ENCODE measurements at places on chromosomes 12 and 14.

DNA sequence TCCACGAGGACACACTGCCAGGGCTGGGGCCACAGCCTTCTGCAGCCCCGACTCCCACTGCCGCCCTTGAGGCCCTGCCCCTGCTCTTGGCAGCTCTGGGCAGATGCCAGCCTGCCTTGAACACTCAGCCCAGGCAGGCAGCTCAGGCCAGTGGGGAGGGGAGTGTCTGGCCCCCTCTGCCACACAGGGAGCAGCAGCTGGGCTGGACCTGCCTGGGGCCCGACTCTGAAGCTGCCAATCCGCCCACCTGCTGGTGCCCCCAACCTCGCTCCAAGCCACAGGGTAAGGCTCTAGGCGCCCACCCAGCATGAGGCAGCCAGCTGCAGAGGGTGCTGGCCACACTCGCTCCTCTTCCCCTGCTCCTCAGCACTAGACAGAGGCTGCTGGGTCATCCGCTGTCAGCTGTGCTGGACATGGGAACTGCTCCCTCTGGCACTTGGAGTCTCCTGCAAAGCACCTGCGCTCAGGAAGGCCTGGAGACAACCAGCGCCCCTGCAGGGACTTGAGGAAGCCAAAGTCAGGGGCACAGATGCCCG, 24.6 kb upstream of the NUDT14 start:
- DNase-seq = no peak

- no peak for DNase-seq
Observed at GRCh38 chr12:30110958-30111586, 327.3 kb upstream of the TMTC1 start.

- no peak for DNase-seq
Observed at GRCh38 chr14:100388103-100389054, 65.2 kb downstream of the SLC25A47 start.

DNA sequence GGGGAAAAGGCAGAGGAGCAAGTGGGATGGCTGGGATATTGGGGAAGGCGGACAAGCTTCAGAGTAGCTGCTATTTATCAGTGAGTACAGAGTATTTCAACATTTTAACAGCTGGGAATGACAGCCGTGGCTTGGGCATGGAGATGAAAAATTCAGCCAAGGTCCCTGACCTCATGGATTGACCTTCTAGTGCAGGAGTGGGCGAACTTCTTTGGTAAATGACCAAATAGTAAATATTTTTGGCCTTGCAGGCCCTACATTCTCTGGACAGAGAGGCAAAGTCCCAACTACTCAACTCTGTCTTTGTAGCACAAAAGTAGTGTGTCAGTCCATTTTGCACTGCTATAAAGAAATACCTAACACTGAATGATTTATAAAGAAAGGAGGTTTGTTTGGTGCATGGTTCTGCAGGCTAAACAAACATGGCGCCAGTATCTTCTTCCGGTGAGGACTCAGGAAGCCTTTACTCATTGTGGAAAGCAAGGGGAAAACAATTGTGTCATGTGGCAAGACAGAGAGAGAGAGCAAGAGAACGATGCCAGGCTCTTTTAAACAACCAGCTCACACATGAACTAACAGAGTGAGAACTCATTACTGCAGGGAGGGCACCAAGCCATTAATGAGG, 33.6 kb downstream of the TMEM233 start:
- DNase-seq = no peak

GRCh38 chr14:69333791-69334337, 64.2 kb downstream of the ERH start:
- no peak for DNase-seq

GRCh38 chr12:92640691-92641090, 62.1 kb upstream of the PLEKHG7 start:
- no peak for DNase-seq

- DNase-seq = no peak
Observed at GRCh38 chr12:2976581-2976996, 17.4 kb downstream of the TEAD4 start.

GRCh38 chr14:34463598-34463961, 1.5 kb upstream of the SPTSSA start:
- no peak for DNase-seq

GRCh38 chr12:104551-105081, 38.0 kb downstream of the IQSEC3 start:
- DNase-seq = peak; percentile 4

DNA sequence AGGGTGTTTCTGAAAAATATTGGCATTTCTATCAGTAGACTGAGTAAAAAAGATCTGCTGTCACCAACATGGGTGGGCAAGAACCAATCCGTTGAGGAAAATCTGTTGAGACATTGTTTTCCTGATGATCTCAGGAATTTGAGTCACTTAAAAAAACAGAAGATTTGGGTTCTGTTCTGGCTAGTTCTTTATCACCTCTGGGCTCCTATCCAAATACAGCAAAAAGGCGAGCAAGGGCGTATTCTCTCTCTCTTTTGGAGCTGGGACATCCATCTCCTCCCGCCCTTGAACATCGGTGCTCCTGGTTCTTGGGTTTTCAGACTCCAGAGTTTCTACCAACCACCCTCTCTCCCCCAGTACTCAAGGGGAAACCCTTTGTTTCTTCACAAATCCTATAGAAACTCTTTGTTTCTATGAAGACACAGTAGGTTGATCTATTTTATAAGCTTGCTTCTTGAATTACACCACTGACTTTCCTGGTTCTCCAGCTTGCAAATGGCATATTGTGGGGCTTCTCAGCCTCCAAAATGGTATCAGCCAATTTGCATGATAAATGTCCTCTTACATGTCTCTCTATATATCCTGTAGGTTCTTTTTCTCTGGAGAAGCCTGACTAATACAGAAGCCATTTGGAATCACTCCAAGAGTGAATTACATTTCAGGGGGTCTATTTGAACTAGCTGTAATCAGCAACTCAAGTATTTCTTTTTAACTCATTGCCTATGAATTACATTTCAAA, 263.9 kb upstream of the TMTC1 start:
- no peak for DNase-seq

DNA sequence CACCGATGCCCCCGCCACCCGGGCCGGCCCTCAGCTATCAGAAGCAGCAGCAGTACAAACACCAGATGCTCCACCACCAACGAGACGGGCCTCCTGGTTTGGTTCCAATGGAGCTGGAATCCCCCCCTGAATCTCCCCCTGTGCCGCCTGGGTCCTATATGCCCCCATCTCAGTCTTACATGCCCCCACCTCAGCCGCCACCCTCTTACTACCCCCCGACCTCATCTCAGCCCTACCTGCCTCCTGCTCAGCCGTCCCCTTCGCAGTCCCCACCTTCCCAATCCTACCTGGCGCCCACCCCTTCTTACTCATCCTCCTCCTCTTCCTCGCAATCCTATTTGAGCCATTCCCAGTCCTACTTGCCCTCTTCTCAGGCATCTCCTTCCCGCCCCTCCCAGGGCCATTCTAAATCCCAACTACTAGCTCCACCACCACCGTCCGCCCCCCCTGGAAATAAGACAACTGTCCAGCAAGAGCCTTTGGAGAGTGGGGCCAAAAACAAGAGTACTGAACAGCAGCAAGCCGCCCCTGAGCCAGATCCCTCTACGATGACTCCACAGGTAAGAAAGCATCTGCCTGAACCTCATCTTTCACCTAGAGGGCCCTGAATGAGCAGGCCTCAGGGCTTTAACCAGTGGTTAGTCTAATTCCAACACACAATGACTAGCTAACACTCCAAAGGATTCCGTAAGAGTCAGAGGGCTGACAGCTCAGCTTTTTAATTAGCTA, 851 bp downstream of the YLPM1 start:
- no peak for DNase-seq

DNA sequence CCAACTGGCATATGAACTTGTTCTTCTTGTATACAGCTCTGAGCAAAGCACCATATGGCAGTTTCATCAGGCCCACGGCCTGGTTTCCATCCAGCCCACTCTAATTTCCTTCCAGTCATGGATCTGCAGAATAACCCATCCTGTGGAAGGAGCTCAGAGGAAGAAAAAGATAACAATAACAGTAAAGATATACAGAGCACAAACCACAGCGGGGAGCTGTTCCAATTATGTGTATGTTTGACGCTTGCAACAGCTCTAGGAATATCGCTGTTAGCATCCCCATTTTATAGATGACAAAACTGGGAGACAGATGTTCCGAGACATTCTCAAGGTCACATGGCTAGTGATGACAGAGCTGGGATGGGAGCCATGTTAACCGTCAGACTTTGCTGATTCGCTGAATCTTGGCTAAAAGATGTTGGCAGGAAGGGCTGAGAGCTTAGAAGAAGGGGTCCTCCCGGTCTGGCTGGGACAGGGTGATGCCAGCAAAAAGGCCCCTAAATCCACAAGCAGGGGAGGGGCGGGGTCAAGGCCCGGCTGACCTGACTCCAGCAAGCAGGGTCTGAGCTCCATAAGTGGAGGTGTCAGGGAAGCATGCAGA, 34.4 kb upstream of the CIPC start:
- DNase-seq = no peak

GRCh38 chr14:21382886-21383847, 652 bp downstream of the SUPT16H start:
- DNase-seq = peak; percentile 39

DNA sequence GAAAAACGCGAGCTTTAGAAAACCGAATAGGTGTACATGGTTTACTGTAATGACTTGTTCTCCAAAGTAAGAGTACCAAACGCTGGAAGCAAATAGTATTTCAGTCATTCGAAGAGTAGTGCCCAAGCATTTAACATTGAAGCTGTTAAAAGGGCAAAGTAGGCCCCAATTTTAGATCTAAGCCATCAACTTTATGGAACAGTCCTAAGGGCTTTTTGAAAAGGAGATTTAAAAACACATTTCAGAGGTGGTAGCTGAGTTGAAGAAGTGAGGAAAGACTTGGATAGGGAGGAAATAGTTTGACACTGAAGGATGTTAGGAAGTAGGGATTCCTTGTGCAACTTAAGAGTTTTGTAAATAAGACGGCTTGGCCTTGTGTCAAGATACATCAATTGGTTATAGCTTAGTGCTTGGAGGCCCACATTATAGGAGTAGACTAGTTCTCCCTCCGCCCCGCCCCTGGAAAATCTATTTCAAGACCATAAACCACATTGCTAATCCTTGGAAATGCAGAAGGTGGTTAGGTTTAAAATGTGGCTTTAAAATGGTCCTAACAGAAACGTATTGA, 783 bp upstream of the TUBA1B start:
- no peak for DNase-seq

GRCh38 chr12:116717466-116718437, 20.1 kb downstream of the SPRING1 start:
- DNase-seq = no peak

DNA sequence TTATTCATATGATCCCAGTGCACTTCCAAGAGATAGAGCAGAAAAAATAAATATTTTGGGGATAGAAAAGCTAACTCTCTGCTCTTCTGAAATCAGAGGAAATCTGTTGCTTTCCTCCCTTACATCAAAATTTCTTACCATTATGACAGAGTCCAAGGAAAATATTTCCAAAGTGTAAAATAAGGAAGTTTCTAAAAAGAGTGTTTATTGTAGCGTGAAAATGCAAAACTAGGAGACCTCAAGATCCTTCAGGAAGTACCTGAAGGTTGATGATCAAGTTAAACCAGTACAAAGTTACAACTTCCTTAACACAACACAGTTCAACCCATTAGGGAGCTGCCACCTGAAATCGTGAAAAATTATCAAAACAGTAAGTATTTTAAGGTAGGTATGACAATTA, at the start of gene OR6C2:
TSS of gene OR6C2 (plus strand) at position 301 of the 400 bp plus-strand sequence. CDS start 8,138 bp downstream, outside the sequence.
- no peak for DNase-seq

- peak; percentile 11 for DNase-seq
Observed at GRCh38 chr14:68628605-68629310, 164.1 kb downstream of the ZFP36L1 start.

DNA sequence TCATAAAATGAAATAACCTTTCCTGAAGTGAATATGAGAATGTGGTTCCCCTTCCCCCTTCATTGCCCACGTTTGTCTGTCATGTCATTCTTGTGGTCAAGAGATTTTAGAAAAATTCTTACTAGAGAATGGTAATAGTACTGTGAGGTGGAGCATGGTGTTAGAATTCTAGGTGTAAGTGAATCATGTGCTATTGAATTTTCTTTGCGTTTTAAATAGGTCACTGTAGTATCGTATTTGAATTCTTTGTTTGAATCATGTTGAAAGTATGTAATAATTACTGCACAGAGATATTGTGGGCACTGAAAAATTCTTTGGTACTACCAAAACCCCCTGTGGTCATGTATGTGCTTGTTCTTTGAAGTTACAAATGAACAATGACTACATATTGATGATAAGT, 49.9 kb downstream of the FUT8 start:
- no peak for DNase-seq

- DNase-seq = no peak
Observed at GRCh38 chr12:21987755-21988154, 46.5 kb upstream of the ABCC9 start.

DNA sequence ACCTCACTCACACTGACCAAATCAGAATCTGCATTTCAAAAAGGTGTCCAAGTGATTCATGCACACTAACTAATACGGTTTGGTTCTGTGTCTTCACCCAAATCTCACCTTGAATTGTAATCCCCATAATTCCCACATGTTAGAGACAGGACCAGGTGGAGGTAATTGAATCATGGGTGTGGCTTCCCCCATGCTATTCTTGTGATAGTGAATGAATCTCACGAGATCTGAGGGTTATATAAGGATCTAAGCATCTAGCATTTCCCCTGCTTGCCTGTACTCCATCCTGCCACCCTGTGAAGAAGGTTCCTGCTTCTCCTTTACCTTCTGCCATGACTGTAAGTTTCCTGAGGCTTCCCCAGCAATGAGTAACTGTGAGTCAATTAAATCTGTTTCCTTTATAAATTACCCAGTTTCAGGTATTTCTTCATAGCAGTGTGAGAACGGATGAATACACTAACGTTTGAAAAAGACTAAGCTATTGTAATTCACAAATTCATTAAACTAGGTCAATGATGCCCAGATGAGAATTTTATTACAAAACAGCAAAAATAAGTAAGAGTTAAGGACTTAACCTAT, 759.1 kb downstream of the GALC start:
- DNase-seq = no peak

DNA sequence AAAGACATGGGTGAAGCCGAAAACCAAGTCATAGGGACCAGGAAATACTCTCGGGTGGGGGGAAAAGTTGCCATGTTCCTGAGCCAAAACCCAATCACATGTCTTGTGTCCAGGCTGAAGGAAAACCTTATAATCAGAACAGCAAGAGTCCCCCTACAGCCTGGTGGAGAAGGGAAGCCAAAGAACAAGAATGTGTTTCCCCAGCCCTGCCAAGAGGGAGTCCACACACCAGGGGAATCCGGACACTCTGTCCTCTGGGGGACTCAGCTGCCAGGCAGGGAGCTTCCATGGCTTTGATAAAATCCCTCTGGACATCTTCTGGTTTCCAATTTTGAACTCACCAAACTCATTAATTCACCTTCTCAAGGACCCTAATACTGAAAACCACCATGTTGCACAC, 273.0 kb downstream of the FOXN3 start:
- DNase-seq = no peak

Measured in activated T-cell treated with anti-CD3 and anti-CD28 coated beads for 24 hours (primary cell).